Activated CD4-positive, alpha-beta T cell treated with anti-CD3 and anti-CD28 coated beads for 4 hours (primary cell): ENCODE measurements at places on chromosomes 6 and 20.

DNA sequence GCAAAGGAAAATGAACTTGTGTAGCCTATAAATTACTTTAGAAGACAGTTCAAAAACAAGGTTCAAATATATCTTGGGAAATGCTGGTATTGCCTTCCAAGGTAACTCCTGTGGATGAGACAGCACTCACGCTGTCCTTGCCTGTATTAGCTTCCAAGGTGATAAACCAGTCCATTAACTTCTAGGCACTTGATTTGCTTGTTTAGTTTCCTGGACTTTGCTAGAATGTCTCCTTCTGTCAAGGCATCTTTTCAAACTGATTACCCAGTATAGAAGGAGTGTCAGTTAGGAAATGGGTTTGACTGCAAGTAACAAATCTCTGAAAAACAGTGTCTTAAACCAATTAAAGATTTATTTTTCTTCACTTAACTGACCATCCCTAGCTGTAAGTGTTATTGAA, 103.4 kb upstream of the SLC22A23 start:
- DNase-seq = no peak

GRCh38 chr6:56643379-56644089, 845 bp upstream of the DST start:
- no peak for DNase-seq

- no peak for DNase-seq
Observed at GRCh38 chr20:62392621-62393334, 5.9 kb downstream of the RPS21 start.

DNA sequence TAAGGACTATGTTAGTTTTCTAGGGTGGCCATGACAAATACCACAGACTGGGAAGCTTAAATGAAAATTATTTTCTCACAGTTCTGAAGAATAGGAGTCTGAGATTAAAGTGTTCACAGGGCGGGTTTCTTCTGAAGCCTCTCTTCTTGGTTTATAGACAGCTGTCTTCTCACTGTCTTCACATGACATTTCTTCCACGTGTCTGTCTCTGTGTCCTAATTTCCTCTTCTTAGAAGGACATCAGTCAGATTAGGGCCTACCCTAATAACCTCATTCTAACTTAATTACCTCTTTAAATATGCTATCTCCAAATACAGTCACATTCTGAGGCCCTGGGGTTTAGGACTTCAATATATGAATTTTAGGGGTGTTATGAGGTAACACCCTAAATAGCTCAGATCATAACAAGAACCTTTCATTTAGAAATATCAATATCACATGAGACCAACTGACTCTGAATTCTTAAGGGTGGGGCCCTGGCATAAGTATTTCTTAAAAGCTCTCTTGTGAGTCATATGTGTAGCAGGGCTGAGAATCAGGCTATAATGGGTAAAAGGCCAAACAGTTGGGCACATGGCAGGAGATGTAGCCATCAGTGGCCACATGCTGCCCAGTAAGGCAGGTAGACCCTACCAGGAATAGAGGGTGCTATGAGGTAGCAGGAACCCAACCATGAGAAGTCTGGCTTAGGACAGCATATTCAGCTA, 62.0 kb upstream of the TENT5A start:
- DNase-seq = no peak

DNA sequence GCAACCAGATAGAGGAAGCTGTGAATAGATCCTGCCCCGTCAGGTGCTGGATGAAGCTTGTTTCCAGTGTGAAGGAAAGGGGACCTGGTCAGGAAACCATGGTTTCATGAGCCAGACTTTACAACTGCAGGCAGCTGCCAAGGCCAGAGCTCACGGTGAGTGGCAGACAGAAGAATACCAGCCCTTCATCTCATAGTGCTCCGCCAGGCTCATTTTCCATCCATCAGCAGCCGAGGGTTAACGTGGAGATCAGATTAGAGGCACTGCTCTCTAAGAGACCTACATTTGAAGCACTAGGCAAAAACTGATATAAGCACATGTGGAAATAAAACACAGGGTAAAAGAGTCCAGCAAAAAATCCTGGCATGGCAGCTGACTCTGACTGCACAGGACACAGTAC, 172.4 kb downstream of the CD24 start:
- DNase-seq = no peak

- no peak for DNase-seq
Observed at GRCh38 chr6:167244991-167245390, 46.1 kb upstream of the UNC93A start.

- no peak for DNase-seq
Observed at GRCh38 chr20:1875183-1875554, 20.0 kb upstream of the SIRPA start.

GRCh38 chr20:45311589-45312211, 3.6 kb upstream of the MATN4 start:
- peak; percentile 52 for DNase-seq

- no peak for DNase-seq
Observed at GRCh38 chr20:6940048-6940447, 172.6 kb downstream of the BMP2 start.

DNA sequence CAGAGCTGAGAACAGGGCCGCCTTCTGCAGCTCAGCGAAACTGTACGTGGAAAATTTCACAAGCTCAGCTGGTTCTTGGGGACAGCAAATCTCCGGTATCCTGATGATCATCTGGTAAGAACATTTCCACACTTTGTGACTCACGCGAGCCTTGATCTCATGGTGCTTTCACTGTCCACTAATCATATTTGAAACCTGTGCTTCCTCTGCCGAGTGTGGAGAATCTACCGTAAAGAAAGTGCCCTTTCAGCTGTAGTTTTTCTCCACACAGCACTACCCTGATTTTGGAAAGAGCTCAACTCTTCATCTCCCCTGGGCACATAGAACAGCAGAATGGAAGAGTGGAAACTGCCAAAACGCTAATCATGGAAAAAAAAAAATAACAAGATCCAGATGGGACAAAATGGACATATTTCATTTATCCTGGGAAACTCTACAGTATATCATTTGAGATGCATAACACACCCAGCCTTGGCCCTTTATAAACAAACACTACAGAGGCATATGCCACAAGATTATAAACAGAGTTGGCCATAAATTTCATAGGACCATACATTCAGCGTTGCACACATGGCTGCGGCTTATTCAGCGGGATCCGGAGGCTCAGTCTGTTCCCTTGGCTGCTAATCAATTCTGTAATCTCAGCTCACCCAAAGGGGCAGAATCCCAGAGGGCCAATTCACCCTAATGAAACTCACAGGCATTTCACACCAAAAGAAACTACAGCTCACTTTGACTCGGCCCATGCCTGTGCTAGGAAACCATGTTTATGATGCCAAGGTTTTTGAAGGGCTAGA, 434.5 kb downstream of the HDGFL1 start:
- DNase-seq = no peak

GRCh38 chr6:125188037-125188436, 34.5 kb downstream of the TPD52L1 start:
- DNase-seq = no peak

GRCh38 chr20:38229376-38230252, 30.9 kb downstream of the KIAA1755 start:
- DNase-seq = no peak

DNA sequence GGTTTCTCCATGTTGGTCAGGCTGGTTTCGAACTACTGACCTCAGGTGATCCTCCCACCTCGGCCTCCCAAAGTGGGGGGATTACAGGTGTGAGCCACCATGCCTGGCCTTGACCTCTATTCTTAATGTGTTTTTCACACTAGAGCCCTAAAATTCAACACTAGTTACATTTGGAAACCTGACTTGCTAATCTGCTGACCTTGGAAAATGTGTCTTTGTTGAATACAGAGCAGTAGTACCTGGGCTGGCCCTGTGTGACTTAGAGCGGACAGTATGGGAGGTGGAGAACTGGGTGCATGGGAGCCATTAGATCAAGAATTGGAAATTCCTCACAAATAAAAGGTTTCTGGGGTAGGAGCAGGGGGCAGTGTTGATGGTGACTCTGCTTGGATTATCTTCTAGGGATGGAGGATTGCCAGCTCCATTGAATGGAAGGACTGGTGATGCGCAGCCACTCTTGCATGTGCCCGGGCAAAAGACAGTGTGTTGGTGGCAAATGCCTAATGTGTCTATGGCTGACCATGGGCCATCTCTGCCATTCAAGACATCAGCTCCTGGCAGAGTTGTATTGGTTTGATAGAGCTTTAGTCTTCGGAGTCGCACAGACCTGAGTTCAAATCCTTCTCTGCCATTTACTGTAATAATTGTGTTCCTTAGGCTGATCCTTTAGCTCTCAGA, 53.4 kb downstream of the RALY start:
- no peak for DNase-seq

DNA sequence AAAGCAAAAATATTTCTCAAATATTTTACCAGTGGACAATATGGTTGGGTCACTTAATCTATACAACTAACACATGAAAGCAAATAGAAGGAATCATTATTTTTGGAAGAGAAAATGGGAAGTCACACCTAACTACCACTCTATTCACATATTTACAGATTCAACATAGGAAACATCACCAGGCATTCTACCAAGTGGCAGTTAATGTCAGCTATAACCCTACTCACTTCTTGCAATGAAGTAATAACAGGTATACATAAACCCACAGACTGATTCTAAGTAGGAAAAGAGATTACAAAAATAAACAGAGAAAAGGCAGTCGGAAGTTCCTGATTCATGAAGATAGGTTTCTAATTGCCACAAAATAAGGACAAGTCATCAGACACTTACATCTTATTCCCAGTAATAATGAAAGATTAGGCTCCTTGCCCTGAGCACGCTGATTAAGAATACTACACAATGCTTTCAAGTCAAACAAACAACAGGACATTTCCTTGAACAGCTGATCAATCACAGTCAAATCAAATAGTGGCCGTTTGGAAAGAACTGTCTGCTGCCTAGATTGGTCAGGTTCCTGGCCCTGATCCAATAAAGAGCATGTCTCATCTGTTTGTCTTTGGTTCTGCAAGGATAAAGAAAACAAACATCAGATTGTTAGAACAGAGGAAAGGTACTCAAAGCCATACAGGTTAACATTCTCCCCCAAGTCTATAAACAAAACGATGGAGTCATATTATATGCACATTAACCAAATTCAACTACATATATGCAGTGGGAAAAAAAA, 79.2 kb upstream of the PLN start:
- no peak for DNase-seq

GRCh38 chr6:89414215-89414614, 2.1 kb upstream of the RRAGD start:
- DNase-seq = no peak

GRCh38 chr6:151999194-151999593, 191.7 kb downstream of the ESR1 start:
- no peak for DNase-seq

GRCh38 chr20:45927071-45927878, 7.2 kb upstream of the PCIF1 start:
- no peak for DNase-seq

- DNase-seq = no peak
Observed at GRCh38 chr6:130514712-130515111, 148.9 kb downstream of the TMEM200A start.

DNA sequence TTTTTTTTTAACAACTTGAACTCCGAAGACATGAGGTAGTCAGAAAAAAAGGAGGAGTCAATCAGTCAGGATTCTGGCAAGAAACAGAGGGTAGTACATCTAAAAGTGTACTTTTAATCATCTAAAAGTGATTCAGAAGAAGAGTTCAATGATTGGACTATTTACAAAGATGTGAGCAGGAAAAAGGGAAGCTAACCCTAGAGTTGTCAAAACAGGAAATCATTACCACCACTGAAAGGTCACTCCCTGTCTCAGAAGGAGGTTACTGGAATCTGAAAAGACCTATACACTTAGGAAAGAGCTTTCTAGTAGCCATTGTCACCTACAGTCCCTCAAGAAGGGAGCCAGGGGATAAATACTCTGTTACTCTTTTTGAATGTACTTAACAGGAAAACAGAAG, 16.7 kb upstream of the LMBRD1 start:
- DNase-seq = no peak

GRCh38 chr6:16730738-16731477, 30.4 kb downstream of the ATXN1 start:
- no peak for DNase-seq

DNA sequence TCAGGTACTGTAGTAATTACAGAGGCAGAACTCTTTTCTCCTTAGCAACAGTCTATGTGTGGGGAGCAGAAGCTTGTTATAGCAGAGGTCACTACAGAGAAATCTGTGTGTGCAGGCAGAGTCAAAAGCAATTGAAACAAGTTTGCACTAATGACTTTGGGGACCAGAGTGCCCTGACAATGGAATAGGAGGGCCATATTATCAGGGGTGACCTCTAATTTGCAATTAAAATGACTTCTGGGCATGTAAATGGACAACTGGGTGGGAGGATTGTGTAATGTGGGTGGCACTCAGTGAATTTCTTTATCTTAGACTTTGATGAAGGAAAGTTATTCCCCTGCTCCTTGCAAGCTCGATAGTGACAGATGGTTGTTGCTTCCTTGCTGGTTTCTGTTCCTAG, 127.2 kb downstream of the PLCB4 start:
- no peak for DNase-seq

GRCh38 chr20:42531508-42531961, 658.2 kb downstream of the PTPRT start:
- no peak for DNase-seq

GRCh38 chr6:42482174-42482573, 30.4 kb upstream of the TRERF1 start:
- DNase-seq = no peak

DNA sequence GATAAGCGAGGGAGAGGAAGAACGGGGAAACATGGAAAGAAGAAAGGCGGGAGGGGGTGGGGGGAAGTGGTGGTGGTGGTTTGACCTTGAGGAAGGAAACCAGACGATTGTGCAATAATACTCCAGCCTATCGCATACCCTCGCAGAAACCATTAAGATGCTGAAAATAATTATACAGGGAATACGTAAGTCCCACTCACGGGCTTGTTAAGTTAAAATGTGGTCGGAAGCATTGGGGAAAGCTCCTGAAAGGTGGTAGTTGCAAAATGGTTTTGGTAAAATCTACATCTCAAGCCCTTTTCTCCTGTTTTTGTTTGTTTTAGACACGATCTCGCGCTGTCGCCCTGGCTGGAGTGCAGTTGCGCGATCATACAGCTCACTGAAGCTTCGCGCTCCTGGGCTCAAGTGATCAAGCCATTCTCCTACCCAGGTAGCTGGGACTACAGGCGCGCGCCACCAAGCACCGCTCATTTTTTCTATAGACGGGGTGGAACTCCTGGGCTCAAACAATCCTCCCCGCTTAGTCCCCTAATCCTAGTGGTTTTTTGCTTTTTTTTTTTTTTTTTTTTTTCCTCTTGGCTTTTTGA, 128.9 kb upstream of the ZNF184 start:
- no peak for DNase-seq

- no peak for DNase-seq
Observed at GRCh38 chr20:55354720-55355119, 650.6 kb downstream of the CBLN4 start.

- DNase-seq = no peak
Observed at GRCh38 chr6:139752086-139752485, 377.6 kb upstream of the CITED2 start.

- no peak for DNase-seq
Observed at GRCh38 chr6:144413418-144413817, 128.3 kb downstream of the UTRN start.

GRCh38 chr6:145352382-145353080, 382.8 kb downstream of the EPM2A start:
- DNase-seq = no peak
